Activated CD4-positive, CD25-positive, alpha-beta regulatory T cell (primary cell): ENCODE measurements at places on chromosomes 11 and 22.

DNA sequence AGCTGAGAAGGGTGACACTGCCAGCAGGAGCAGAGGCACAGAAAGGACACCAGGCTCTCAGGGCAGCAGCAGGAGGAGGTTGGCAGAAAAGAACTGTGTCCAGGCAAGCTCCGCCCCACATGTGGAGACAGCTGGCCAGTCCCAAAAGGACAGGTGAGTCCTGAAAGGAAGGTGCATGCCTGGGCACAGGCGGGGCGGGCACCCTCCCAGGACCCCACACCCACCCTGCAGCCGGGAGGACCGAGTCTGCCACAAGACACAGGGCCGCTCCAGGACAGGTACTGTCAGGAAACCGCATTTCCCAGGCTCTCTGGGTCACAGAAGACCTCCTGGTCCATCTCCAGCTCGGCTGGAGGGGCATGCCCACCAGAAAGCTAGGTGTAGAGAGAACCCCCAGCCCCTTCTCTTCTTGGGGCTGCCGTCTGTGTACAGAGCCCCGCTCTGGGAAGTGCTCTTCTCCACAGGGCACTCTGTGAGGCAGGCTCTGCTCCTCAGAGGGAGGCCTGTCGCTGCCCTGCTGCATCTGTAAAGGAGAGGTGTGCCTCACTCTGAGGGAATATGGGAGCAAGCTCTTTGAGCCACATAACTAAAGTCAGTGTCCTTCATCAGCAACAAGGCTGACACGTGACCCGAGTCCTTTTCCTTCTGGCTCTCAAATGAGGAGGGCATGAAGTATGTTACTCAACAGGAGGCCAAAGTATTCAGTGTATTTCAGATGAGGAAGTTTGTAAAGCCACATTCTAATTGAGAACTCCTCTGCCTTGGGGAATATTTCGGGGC, 50.5 kb downstream of the CLTCL1 start:
- no peak for DNase-seq

GRCh38 chr11:113313601-113314000, 782 bp upstream of the TTC12 start:
- no peak for DNase-seq

GRCh38 chr11:5241458-5241857, 7.2 kb upstream of the HBD start:
- no peak for DNase-seq

- DNase-seq = no peak
Observed at GRCh38 chr11:112773264-112773663, 188.0 kb upstream of the NCAM1 start.

DNA sequence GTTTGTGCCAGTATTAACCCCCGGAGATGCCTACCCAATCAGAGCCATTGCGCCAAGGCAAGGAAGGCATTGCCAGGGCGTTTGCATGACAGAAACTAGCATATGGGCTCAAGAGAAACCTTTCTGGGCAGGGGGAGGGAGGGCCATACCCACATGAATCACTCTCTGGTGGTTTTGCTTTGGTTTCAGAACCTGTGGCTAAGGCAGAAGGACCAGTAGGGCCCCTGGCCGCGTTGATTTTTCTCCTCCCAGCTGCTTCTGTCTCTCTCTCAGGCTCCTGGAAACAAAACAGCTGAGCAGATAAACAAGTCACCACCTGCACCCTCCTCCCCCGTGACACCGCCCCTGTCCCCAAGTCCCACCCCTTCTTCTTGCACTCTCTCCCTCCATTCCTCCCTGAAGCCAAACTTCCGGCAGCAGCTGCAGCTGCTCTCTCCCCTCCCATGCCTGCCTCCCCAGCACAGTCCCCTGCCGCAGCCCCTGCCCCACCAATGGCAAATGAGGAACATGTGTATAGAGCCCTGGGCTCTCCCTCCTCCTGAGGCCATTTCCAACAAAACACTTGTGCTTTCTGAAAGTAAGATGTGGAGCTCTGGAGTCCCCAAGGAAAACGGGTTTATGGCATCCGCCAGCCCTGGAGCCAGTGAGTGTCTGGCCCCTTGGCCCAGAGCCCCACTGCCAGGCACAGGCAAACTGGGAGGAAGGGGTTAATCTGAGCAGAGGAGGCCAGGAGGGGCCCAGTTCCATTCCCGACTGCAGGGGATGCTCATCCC, 39.0 kb upstream of the ADA2 start:
- no peak for DNase-seq

DNA sequence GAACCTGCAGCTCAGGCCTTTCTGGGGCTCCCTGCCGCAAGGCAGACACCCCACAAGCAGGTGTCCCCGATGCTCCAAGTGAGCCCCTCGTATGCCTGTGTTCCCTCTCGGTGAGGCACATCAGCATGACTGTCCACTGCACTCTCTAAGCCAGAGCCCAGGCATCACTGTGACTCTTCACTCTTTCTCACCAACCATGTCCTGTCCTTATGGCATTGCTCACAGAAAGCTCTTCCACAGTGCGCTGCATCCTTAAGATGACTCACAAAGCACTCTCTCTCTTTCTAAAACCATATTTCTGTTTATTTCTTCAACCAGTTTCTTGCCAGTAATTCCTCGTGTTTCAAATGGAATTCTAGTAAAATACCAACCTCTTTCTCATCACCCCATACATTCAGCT, 18.1 kb downstream of the GAB4 start:
- no peak for DNase-seq

GRCh38 chr11:70541176-70541575, 142.8 kb downstream of the CTTN start:
- no peak for DNase-seq

DNA sequence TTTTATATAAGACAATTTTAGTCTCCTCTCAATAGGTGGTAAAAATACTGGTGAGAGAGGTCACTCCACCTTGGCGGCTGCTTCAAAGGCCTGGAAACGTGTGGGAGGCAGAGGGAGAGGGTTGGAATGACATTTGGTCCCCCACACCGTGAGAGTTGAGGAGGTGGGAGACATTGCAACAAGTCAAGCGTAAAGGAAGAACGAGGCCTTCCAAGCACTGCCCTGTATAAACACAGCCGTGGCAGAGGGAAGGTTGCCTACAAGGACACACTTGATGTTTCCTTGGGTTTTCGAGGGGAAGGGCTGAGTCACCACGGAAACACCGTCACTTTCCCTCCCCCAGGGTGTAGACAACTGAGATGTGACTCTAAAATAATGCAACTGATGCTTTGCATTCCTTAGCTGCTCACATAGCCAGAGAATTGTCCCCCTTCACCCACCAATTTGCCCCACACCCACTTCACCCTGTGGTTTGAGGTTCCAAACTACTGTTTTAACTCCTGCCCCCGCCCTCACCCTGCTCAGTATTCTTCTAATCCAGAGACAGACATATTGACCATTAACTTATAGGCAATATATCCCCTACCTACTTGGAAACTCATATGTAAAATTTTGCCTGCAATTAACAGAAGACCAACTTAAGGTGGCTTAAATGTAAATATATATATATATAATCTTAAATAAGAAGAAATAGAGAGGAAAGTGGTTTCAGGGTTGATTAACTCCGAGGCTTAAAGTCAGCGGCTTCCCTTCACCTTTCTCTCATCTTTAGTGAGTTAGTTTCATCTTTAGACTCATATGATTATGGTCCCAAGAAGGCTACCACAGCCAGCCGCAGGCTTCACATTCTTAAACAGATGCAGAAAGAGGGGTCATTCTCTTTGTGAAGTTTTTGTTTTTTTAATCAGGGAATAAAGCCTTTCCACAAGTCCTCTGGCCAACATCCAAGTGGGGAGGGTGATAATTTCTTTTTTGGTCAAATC, 54.1 kb upstream of the BDNF start:
- no peak for DNase-seq
